Ovary (tissue), 10 donors: ENCODE measurements at places on chromosomes 7 and 10. TPM values are rescaled to one million over a fixed set of nuclear protein-coding genes. Genes with fewer than 3 reads are reported as not detected.
A peak's percentile ranks its signal among the peaks of the same experiment; 100 is the strongest.

- DNase-seq: no peak
Measured at GRCh38 chr10:27646194-27646593, 99.4 kb downstream of the MKX start.

- DNase-seq: no peak
Measured at GRCh38 chr10:105742184-105742583, 1101.1 kb downstream of the SORCS3 start.

- no peak for DNase-seq
Measured at GRCh38 chr7:95840953-95841950, 68.9 kb downstream of the DYNC1I1 start.

GRCh38 chr10:98453729-98454128 is 7.0 kb upstream of the HPS1 start:
- no peak for DNase-seq

DNA sequence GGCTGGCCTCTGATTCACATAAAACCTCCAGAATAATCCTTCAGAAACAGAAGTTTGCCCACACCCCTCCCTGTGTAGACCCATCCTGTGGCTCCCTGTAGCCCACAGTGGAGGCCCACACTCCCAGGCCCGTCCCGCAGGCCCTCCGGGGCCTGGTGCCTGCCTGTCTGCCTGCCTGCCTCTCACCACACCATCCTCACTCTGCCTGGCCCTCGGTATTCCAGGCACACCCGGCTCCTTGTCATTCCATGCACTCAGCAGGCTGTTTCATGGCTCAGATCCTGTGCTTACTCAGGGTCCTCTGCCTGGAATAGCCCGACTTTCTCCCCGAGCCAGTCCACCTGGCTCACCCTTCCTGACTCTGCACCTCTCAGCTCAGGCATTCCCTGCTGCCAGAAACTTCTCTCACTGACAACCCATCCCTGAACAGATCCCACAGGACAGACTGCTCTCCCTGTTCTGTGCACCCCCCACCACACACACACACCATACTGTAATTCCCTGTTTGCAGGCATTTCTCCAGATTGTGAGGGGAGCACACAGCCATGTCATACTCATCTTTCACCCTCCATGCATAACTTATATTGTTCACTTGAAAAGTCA is 498.0 kb upstream of the ZMIZ1 start:
- no peak for DNase-seq

DNA sequence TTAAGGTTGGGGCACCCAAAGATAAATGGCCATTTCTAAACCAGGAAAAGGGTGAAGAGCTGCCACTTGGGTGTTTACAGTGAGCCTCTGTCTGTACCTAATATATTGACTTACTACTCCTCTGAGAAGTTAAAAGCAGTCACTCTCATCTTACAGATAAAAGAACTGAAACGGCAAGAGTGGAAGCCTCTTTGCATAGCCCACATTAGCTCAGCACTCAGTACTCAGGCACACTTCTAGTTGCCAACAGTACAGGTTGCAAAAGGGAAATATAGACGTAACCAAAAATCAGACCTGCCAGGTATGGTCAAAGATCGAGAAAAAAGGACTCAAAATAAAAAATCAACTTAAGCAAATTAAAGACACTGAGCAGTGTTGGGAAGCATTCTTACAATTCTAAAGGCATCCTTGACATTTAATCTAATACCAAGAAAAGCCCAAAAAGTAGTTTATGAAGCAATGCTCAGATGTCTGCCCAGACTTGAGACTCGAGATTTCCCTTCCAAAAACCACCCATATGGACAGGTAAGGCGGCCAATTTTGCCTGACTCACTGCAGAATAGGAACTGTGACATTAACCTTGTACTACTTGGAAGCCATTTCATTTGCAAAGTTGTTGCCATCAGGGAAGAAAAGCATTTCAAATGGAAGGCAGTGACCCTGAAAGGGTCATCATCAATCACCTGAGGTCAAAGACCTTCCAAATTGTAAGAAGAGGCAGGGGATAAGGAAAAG is 139.3 kb downstream of the SLC25A13 start:
- DNase-seq: no peak

GRCh38 chr10:31897506-31897905 is 31.1 kb downstream of the ARHGAP12 start:
- no peak for DNase-seq

DNA sequence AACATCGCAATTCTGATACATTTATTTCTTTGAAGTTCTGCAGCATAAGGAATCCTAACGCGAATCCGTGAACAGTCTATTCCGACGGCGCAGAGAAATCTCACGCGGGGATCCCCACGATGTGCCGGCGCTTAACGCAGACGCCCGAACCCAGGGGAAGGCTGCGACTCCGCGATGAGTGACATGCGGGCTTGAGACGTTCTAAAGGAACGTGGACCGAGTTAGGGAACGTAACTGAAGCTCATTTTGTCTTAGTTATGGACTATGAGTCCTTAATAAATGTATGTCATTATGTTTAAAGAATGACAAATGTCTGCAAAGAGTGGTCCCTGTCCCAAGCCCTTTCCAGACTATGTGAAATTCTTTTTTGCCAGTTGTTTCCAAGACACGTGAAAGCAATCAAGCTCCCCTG is 995 bp upstream of the PARD3 start:
- no peak for DNase-seq

- no peak for DNase-seq
Measured at GRCh38 chr10:31421322-31421721, 102.3 kb downstream of the ZEB1 start.

DNA sequence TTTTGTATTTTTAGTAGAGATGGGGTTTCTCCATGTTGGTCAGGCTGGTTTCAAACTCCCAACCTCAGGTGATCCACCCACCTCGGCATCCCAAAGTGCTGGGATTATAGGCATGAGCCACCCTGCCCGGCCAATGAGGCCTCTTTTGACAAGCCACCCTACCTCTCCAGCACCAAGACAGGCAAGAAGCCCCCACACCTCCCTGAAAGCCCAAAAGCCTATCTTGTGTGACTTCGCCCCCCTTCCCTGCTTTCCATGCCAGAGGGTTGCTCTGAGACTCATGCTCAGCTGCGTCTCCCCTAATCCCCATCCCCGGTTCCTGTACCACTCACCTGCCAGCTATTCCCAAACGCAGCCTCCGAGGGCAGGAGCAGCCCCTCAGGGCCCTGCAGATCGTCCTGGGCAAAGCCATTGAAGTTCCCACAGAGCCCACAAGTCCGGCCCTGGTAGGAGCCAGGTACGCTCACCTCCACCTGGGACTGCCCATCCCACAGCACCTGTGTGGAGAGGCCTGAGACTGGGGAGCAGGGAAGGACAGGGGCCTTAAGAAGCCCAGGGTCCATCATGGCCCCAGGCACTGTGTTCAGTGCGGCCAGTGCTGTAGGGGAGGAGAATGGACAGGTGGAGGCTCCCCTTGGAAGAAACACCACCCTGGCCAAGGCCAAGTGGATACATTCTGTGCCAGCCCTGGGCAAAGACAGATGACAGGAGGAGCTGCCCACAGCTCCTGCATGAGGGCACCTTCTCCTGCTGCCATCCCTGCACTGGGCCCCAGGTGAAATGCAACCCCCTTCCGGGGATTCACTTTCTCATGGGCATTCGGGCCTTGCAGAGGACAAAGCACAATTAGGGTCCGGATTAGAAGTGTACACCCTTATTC is 15.8 kb downstream of the ATP6V1F start:
- no peak for DNase-seq

- DNase-seq: no peak
Measured at GRCh38 chr10:4721999-4722753, 103.8 kb upstream of the AKR1E2 start.

GRCh38 chr10:73968098-73968521 is 29.8 kb upstream of the VCL start:
- DNase-seq: no peak

DNA sequence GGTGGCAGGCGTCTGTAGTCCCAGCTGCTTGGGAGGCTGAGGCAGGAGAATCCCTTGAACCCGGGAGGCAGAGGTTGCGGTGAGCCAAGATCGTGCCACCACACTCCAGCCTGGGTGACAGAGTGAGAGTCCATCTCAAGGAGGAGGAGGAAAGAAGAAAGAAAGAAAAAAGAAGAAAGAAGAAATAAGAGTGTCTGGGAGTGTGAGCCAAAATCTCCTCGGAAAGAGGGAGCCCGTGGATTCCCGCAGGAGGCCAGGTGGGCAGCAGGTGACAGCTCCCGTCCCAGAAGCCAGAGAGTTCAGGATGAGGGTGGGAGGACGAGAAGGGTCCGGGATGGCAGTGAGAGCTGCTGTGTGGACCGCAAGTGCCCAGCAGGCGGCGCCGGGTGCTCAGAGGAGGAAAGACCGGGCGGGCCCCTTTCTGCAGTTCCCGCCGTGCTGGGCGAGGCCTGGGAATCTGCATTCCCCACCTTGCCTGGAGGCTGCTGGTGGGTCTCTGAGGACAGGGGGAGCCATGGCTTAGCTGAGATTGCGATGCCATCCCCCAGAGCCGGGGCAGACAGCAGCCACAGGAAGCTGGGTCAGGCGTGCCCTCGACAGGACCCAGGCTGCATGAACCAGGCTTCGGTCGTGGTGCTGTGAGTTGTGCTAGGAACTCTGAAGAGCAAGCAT is 17.1 kb upstream of the AMZ1 start:
- peak; percentile 75 for DNase-seq

DNA sequence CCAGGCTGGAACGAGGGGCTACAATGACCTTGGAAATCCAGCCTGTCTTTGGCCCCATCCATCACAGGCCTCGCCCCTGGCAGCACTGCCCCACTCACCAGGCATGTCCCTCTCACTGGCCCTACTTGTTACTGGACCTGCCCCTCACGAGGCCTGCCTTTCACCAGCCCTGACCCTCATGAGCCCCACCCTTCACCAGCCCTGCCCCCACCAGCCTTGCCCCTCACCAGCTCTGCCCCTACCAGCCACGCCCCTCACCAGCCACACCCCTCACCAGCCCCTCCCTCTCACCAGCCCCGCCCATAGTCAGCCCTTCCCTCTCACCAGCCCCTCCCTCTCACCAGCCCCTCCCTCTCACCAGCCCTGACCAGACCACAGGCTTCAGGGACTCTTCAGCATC is 57.8 kb downstream of the COL26A1 start:
- no peak for DNase-seq

GRCh38 chr10:131685576-131685975 is 215.2 kb upstream of the PPP2R2D start:
- no peak for DNase-seq

DNA sequence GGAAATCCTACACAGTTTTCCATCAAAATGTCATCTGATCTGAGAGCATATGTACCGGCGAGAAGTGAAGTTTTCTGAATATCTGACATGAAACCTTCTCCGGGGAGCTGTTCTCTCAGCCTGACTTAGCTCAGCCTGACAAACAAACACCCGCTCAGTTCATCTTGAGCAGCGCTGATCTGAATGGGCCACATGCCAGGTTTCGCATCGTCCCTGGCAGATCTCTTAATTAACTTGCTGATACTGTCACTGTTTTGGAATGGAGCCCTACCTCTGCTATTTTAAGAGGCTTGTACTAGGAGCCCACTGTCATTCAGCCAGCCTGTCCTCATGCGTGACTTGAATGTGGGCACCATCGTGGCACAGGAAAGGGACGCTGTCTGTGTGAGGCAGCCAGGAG is 109.2 kb downstream of the STRA8 start:
- no peak for DNase-seq

DNA sequence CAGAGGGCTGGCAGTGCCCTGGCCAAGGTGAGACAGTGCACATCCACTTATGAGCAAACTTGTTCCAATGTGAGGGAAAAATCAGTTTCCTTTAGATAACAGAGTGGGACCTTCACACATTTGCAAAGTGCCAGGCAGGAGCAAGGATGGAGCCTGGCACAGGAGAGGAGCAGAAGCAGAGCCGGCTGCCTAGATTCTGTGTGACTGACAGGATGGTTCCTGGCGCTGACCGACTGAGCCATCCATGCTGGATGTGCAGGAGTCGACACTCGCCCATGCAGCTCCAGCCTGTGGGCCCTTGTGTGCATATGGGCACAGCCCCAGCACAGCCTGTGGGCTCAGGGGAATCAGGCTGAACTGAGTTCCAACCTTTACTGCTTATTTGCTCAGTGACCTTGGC is 346.5 kb downstream of the GRID1 start:
- DNase-seq: no peak

DNA sequence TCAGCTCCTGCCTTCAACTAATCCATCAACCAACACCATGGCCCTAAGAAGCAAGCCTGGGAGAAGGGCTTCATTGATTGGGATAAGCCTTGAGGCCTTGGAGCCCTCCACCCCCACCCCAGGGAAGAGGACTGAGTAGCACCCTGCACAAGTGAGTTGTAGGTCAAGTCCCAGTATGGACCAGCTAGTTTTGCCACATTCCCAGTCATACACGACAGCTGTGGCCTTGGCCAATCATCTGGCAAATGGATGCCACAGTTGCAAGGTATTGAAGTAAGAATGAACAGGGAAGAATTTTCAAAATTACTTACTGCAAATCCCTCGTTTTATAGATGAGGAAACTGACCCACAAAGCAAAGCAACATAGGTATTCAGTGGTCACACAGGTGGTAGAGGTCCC is 109.7 kb downstream of the STRA8 start:
- DNase-seq: no peak

GRCh38 chr7:74164985-74165456 is 9.1 kb upstream of the EIF4H start:
- peak; percentile 69 for DNase-seq

- no peak for DNase-seq
Measured at GRCh38 chr7:102271158-102271798, 15.4 kb upstream of the SH2B2 start.

GRCh38 chr10:92553959-92554358 is 19.9 kb downstream of the IDE start:
- DNase-seq: no peak

DNA sequence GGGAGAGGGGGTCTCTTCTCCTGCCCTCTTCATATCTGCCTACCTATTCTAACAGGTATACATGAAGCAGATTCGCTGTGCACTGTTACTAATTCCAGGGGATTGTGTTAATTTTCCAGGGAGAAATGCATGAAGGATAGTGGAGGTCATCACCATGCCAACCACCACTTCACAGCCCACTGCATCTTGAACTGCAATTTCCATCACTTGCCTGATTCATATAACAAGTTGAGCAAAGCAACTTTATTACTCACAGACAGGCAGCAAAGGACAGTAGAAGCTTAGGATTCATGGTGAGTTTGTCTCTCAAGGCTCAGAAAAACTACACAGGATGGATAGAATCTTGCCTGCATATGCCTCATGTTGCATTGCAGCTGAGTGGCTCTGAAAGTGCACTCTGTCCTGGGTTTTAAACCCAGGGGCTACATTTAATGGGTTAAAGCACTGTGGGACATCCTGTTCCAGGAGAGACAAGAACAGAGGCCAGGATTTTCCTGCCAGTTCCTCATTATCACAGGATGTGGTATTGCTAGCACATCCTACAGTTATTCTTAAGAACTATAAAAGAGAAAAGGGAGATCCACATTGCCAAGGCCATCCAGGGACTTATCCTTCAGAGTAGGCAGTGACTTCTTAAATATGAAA is 136.9 kb upstream of the PRSS1 start:
- no peak for DNase-seq

Gene PON1
- 0.34 TPM for total RNA-seq

Gene LIPF
- total RNA-seq: not detected

Gene MYPN
- total RNA-seq: not detected

Gene MEST
- 27.8 TPM for total RNA-seq

Gene ZNF804B
- not detected for total RNA-seq

Gene JAZF1
- 19.1 TPM for total RNA-seq

Gene TMEM72
- not detected for total RNA-seq

Gene LRMDA
- total RNA-seq: 15.4 TPM

Gene CRPPA
- 4.0 TPM for total RNA-seq

Gene PRTFDC1
- 16.7 TPM for total RNA-seq

Gene HABP2
- 0.72 TPM for total RNA-seq

Gene HPS1
- 56.8 TPM for total RNA-seq
